A549 treated with RU486 at 1 μM for 4 hours (cell line): ENCODE measurements at places on chromosomes 7 and 10. TPM values are rescaled to one million over a fixed set of nuclear protein-coding genes. Genes with fewer than 3 reads are reported as not detected.

Gene EIF4H
- total RNA-seq: 284 to 322 TPM (median 314 TPM) in 5 replicates

Gene CRYGN
- total RNA-seq: not detected in 5 replicates

Gene KNDC1
- total RNA-seq: 0.77 to 2.4 TPM (median 0.94 TPM) in 5 replicates

Gene TEX47
- total RNA-seq: not detected in 5 replicates

Gene CUBN
- 0.02 to 0.30 TPM (median 0.03 TPM) in 5 replicates for total RNA-seq

Gene ATP6V1F
- 250 to 277 TPM (median 267 TPM) in 5 replicates for total RNA-seq

Gene ARMC3
- total RNA-seq: 0.34 to 1.2 TPM (median 0.73 TPM) in 5 replicates

Gene PRKCQ
- 4.1 to 5.4 TPM (median 4.5 TPM) in 5 replicates for total RNA-seq

Gene YAE1
- total RNA-seq: 15.1 to 29.8 TPM (median 20.1 TPM) in 5 replicates

Gene CAMK2B
- 0.09 to 0.46 TPM (median 0.29 TPM) in 5 replicates for total RNA-seq
